Thyroid gland (tissue), 4 donors: ENCODE measurements at places on chromosomes 5 and 9. TPM values are rescaled to one million over a fixed set of nuclear protein-coding genes. Genes with fewer than 3 reads are reported as not detected.
A peak's percentile ranks its signal among the peaks of the same experiment; 100 is the strongest.

The SPATA31D4 gene
- total RNA-seq, result not detected

The SLC34A3 gene
- not detected for total RNA-seq

The LCN2 gene
- total RNA-seq, result 10.6 TPM

The SPATA31C1 gene
- total RNA-seq, result not detected

The SLC23A1 gene
- total RNA-seq, result not detected

GRCh38 chr9:82132024-82132423 lies 143.5 kb downstream of the SPATA31D1 start:
- H3K36me3 ChIP-seq, result no peaks in the 10 kb centered on the region
- no peak overlapping the region for H3K27ac ChIP-seq
- H3K4me3 ChIP-seq, result no peak overlapping the region
- DNase-seq, result no peak
- peaks cover 4% of the 10 kb centered on the region for H3K4me1 ChIP-seq
- H3K27me3 ChIP-seq, result no peaks in the 10 kb centered on the region

DNA sequence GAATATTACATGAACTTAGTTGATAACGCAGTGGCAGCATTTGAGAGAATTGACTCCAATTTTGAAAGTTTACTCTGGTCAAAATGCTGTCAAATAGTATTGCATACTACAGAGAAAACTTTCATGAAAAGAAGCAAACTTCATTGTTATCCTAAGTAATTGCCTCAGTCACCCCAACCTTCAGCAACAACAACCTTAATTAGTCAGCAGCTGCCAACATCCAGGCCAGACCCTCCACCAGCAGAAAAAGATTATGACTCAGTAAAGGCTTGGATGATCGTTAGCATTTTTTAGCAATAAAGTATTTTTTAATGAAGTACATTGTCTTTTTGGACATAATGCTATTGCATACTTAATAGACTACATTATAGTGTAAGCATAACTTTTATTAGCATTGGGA lies 40.8 kb upstream of the SPDL1 start:
- no peak overlapping the region for H3K27ac ChIP-seq
- H3K4me3 ChIP-seq, result no peak overlapping the region
- H3K27me3 ChIP-seq, result no peaks in the 10 kb centered on the region
- H3K36me3 ChIP-seq, result no peaks in the 10 kb centered on the region
- DNase-seq, result no peak

DNA sequence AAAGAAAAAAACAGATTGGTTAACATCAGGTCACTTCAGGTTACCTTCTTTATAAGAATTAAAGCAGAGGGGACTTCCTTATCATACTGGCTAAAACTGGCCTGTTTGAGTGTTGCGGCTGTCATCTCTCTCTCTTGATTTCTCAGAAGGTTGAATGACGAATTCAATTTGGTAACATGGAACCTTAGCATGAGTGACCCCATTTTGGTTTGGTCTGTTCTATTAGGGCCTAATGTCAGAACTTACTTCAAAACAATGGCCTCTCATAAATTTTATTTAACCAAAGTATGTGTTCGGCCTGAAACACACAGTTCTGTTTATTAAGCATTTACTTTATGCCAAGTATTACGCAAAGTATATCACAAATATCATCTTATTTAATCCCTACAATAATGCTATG lies 147.5 kb downstream of the CAAP1 start:
- no peaks in the 10 kb centered on the region for H3K27me3 ChIP-seq
- H3K4me1 ChIP-seq, result no peaks in the 10 kb centered on the region
- H3K36me3 ChIP-seq, result no peaks in the 10 kb centered on the region
- H3K4me3 ChIP-seq, result no peak overlapping the region

DNA sequence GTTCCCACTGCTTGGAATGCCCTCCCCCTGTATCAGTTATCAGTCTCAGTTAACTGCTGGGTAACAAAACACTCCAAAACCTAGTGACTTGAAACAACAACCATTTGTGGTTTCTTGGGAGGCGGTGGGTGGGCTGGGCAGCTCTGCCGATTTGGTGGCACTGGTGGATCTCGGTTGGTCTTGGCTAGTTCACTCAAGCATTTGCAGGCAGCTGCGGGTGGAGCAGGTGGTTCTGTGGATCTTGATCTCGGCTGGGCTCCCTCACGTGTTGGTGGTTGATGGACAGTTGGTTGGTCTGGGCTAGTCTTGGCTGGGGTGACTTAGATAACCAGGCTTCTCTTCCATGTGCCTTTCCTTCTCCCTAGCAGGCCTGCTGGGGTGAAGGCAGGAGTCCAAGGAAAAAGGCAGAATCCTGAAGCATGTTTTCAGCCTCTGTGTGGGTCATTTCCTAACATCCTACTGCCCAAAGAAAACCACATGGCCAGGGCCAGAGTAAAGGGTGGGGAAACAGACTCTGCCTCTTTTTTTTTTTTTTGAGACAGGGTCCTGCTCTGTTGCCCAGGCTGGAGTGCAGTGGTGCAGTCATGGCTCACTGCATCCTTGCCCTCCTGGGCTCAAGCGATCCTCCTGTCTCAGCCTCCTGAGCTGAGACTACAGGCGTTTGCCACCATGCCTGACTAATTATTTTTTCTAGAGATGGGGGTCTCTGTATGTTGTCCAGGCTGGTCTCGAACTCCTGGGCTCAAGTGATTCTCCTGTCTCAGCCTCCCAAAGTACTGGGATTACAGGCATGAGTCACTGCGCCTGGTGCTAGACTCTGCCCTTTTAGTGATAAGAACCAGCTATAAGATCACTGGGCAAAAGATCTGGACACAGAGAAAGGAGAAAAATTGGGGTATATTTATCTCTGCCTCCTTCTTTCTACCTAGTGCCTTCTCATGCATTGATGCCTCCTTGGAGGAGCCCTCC lies 183.7 kb downstream of the RGS3 start:
- H3K27me3 ChIP-seq, result no peaks in the 10 kb centered on the region
- no peaks in the 10 kb centered on the region for H3K4me1 ChIP-seq
- H3K27ac ChIP-seq, result no peak overlapping the region
- DNase-seq, result no peak
- H3K36me3 ChIP-seq, result no peaks in the 10 kb centered on the region
- no peak overlapping the region for H3K4me3 ChIP-seq

DNA sequence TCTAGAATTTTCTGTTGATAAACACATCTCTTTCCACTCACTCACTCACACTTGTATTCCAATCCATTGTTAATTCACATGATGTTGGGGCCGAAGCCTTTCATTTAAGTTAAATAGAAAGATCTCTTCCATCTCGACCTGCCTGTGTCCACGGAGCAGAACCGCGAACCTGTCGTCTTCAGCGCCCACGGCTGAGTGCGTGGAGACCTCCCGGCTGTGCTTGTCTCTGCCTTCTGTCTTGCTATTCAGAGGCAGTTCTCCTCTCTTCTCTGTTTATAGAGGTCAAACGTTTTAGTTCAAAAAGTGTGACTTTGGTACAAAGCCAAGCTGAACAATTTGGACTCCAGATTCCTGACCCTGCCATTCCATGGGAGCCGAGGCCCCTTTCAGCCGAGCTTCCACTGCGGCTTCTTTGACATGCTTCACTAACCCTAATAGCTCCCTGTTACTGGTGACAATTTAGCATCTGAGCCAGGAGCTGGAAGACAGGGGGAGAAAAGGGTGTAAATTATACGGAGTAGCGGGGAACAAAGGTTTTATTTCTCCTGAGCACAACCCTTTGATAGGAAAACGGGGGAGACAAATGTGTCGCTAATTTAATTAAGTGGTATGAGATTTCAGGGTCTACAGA lies 314.4 kb upstream of the IRX4 start:
- DNase-seq, result peak; percentile 50
- no peak overlapping the region for H3K27ac ChIP-seq
- peaks cover 14% of the 10 kb centered on the region for H3K4me1 ChIP-seq
- no peak overlapping the region for H3K4me3 ChIP-seq

DNA sequence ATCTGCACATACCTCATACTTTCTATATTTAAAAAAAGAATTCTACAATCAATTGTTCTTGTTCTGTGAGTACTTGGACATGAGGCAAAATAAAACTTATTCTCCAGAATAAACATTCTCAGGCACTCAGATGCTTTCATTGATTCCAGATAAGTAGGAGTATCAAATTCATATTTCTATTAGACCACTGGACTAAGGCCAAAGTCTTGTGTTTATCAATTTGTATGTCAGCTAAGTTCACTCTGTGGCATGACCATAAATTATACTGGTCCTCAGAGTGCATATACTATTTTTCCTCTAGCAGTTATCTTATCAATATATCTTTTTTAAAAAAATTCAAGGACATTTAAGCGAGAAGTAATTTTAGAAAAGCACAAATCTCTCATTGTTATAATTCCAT lies 28.2 kb downstream of the CDH10 start:
- no peaks in the 10 kb centered on the region for H3K4me1 ChIP-seq
- no peak overlapping the region for H3K4me3 ChIP-seq
- H3K36me3 ChIP-seq, result no peaks in the 10 kb centered on the region
- H3K27ac ChIP-seq, result no peak overlapping the region

DNA sequence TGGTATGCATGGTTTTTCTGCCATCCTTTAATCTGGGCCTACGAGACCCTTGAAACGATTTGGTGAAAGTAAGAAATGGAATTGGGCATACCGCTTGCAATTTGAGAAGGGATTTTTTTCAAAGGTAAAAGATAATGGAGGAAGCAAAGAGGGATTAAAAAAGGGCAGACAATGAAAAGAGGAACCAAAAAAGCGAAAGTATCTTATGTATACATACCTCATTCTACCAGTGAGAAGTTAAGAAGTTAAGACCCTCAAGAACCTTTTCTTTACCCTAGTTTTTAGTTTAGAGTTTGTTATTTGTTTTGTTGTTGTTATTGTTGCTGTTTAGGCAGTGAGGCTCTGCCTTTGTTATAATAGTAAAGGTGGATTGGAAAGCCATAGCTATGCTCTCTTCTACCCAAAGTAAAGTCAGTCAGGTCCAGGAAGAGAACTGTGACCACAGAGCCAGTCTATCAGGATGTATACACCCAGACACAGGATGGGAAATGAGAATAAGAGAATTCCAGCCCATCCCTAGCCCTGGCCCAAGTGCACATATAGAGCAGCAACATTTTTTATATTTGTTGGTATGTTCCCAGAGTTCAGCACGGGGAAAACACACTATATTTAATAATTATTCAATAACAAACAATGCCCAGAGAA lies 166.6 kb downstream of the RFX3 start:
- H3K27me3 ChIP-seq, result no peaks in the 10 kb centered on the region
- no peaks in the 10 kb centered on the region for H3K36me3 ChIP-seq
- DNase-seq, result no peak
- H3K27ac ChIP-seq, result no peak overlapping the region

DNA sequence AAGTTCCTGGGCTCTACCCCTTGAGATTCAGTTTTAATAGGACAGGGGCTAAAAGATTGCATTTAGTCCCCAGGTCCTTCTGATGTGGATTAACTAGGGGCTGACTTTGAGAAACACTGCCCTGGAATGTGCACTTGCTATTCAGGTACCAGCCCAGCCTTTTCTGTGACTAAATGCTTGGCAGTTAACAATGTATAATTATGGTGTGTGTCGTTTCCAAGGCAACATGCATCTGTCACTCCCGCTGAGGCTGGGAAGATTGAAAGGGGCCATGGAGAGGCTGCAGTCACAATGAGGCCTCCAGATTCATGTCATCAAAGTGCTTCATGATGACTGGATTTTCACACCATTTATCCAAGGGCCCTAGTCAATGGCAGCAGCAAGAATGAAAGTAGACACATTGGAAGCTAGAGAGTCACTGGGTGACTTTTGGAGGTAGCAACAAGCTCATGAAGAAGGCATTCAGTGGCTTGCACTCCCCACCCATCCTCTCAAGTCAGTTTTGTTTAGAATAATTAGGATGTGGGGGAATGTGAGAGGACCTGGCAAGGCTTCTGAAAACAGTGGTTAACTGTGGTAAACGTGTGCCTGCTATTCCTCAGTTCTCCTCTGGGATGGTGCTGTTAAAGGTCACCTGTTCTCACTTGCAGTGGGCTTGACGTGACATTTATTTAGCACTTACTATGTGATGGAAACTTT lies 28.3 kb downstream of the RAI14 start:
- peaks cover 40% of the 10 kb centered on the region for H3K4me1 ChIP-seq
- no peak overlapping the region for H3K27ac ChIP-seq

GRCh38 chr5:14039063-14039462 lies 94.6 kb upstream of the DNAH5 start:
- H3K4me1 ChIP-seq, result peaks cover 6% of the 10 kb centered on the region
- H3K36me3 ChIP-seq, result no peaks in the 10 kb centered on the region
- H3K27ac ChIP-seq, result no peak overlapping the region
- no peak overlapping the region for H3K4me3 ChIP-seq
- no peak for DNase-seq

GRCh38 chr5:107997338-107997980 lies 326.7 kb upstream of the EFNA5 start:
- no peaks in the 10 kb centered on the region for H3K4me1 ChIP-seq
- no peak overlapping the region for H3K4me3 ChIP-seq
- H3K36me3 ChIP-seq, result no peaks in the 10 kb centered on the region
- no peak for DNase-seq
- H3K27me3 ChIP-seq, result no peaks in the 10 kb centered on the region
